Stimulated activated CD8-positive, alpha-beta memory T cell treated with anti-CD3 and anti-CD28 coated beads, Interleukin-4, amount 100 ng/mL, for 1 hour (primary cell): ENCODE measurements at places on chromosomes 1 and 21.

DNA sequence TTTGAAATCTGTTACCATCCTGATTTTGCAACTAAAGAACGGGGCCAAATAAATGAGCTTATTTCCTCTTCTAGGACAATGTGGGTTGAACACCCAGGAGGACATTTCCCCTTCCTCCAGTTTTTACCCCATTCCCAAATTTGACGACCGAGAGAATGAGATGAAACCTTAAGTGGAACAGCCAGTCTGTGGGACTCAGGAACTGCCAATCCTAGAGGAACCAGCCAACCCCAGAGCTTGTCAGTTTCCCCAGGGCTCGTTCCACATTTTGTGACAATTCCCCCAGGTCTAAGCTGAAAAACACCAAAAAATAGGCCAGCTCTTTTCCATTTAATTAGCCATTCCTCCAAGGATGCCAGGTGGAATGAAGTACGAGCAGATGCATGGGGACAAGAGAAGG lies 21.3 kb upstream of the MAPKAPK2 start:
- no peak for DNase-seq

DNA sequence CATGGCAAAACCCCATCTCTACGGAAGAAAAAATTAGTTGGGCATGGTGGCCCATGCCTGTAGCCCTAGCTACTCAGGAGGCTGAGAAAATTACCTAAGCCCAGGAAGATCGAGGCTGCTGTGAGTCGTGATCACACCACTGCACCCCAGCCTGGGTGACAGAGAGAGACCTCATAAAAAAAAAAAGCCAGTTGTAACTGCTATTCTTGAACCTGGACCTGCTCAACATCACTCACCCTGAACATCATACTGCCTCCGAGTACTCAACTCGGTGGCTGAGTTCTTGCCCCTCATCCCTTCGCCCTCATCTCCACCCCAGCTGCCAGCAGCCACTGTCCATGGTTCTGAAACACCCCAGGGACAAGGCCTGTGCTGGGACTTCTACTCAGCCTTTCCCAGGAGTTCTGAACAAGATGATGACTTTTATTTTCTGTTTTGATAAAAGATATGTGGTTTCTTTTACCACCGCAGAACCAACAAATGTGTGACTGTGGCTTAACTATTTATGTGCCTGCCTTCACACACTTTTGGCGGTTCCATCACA lies 5.4 kb upstream of the DISP3 start:
- DNase-seq: no peak

DNA sequence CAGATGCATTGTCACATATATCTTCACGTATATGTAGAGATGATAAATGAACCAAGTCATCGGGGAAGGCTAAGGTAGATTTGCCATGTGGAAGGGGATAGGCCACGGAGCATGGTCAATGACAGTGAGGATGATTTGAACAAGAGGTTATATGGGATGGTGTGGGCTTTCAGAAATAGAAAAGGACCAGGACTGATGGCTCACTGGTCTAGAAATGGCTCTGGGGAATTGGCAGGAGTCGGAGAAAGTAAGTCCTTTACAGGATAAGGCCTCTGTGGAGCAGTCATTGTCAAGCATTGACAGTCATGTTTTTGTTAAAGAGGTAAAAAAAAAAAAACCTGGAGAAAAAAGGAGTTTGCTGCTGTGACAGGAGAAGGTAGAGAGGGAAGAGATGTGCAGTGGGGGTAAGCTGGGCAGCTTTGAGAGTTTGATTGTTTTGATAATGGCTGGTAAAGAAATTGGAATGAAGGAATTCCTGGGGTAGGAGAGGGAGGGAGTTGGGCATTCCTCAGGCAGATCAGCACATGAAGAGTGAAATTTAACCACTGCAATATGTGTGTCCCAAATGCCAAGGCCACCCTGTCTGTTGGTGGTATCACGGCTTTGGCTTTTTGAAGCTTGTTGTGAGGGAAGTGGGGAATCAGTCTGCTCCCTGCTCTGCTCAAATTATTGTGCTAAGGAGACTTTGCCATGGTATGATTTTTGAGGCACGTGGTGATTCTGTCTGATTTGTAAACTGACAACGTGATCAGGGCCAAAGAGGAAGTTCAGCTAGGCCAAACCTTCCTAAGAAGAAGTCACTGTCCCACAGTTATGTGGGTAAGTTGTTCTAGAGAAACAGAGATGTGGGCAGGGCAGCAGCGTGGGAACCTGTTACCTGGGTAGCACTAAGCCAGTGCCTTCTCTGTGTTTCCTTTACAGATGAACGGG lies 26.0 kb downstream of the MACF1 start:
- DNase-seq: no peak

- DNase-seq: no peak
Measured at GRCh38 chr1:33007190-33008050, 29.3 kb downstream of the AK2 start.

- no peak for DNase-seq
Measured at GRCh38 chr1:62908168-62908695, 124.3 kb downstream of the ATG4C start.

DNA sequence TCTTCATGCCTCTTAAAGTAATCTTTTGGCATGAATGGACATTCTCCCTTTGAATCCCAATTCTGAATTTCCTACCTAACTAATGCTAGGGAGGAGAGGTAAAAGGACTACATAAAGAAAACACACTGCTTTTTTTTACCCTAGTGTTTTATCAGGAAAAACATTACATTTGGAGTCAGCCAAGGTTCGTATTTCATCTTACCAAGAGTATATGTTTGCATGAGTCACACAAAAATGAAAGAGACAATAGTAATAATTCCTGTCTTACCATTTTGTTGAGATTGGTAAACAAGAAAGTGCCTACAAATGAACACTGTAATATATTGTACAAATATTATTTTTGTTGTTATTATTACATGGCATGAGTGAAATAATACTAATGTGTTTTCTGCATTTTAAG lies 112.9 kb upstream of the WARS2 start:
- DNase-seq: no peak

- no peak for DNase-seq
Measured at GRCh38 chr1:14745001-14745720, 146.7 kb downstream of the KAZN start.

DNA sequence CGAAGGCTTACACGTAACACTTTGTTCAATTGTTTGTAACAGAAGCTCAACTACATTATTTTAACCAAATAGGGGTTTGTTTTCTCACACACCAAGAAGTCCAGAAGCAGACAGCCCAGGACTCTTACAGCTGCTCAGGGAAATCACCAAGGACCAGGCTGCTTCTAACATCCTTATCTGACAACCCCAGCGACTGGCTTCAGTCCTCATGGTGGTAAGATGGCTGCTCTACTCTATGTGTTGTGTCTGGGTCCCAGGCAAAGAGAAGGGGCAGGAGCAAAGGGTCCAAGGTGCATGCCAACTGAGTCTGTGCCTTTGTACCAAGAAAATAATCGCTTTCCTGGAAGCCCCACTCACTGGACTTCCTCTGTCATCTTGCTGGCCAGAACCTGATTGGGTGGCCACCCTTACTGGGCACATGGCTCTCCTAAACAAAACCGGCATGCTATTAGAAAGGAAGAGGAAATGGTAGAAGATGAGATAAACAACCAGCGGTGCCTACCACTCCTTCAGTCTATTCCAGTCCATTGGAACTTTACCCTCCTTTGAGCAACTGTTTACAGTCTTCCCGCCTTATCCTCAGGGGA lies 34.1 kb upstream of the LRRC8D start:
- DNase-seq: no peak

GRCh38 chr21:14917762-14918161 lies 147.0 kb downstream of the NRIP1 start:
- DNase-seq: no peak

DNA sequence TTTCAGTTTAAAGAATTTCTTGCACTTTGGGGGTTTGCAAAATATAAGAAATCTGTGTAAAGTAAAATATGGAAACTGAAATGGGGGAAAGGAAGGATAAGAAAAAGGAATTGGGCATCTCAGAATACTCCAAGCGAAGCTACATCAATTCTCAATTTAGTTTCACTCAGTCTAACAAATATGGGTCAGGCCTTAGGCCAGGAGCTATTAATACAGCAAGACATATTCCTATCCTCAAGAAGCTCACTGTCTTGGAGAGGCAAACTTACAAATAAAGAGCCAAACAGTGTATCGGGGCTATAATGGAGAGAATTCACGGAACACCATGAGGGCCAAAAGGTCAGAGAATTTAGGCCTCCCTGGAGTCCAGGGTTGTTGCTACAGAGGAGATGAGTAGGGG lies 43.0 kb upstream of the CCDC190 start:
- DNase-seq: no peak

DNA sequence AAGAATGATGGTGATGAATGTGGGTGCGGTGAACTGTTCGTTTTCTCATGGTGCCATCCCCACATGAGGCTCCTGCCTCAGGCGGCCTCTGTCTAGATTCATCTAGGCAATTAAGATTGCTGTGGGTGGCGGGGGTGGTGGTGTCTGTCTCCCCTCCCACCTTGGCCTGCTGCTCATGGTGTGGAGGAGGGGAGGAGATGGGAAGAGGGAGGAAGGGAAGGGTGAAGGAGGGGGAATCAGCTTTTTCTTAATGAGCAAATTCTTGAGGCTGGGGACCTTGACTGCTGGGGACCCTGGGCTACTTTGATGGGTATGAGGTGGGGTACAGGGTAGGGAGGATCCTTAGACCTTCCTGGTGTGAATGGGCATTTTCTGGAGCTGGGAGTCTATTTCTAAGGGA lies 55.8 kb downstream of the H3-3A start:
- no peak for DNase-seq

GRCh38 chr21:39612233-39613040 lies at the start of gene B3GALT5:
Gene B3GALT5, plus strand, starts transcription at chr21:39612940. Its CDS starts 47,620 bp downstream, at chr21:39660560.
- no peak for DNase-seq

- DNase-seq: no peak
Measured at GRCh38 chr1:1947493-1947892, 28.4 kb upstream of the TMEM52 start.

DNA sequence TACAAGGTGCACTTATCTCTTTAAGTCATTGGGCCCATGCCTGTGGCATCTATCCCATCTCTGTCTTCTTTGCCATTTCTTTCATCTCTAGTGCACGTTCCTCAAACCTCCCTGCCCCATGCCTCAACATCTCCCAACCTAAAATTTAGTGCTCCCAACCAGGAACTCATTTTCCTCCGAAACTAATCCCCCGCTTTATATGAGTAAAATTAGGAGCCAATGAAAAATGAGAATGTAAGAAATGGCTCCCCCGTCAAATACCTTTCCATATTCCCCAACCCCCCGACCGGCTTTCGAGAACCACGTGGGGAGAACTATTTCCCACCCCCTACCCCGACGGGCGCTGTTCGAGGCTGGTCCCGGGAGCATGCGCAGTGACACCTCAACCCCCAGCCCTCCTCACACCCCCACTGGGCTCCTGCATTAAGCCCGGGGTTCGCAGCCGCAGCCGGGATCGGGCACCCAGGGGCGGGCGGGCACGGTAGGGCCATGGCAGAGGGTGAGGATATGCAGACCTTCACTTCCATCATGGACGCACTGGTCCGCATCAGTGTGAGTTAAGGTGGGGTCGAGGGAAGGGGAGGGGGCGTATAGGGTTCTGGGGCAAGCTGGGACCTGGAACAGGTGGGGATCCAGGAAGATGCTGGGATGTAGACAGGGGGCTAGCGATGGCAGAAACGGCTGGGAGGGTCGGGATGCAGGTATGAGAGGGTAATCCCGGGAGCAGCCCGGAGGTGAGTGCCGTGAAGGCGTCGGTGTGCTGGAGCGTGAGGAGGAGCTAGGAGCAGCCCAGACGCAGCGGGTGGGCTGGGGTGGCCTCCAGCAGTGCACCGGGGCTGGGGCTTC lies at the start of gene TRIM46:
TRIM46 (plus strand) TSS at position 372 of the 846 bp plus-strand sequence; CDS start at position 490, 118 bp downstream.
- DNase-seq: peak; percentile 42

DNA sequence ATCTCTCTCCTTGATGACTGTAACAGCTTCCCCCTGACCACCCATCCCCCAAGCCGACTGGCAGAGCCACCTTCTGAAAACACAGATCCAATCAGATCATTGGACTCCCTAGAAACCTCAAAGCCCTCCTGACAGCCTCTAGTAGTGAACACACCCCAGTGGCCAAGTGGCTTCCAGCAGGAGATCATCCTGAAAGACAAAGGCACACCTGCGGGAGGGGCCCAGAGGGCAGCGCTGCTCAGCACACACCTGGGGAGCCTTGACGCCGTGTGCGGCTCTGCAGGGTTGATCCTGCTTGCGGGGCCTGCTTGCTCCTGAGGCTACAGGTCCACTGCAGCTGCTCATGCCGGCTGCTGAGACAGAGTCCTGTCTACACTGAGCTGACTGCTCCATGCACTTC lies 41.5 kb downstream of the SLC66A1 start:
- DNase-seq: no peak

DNA sequence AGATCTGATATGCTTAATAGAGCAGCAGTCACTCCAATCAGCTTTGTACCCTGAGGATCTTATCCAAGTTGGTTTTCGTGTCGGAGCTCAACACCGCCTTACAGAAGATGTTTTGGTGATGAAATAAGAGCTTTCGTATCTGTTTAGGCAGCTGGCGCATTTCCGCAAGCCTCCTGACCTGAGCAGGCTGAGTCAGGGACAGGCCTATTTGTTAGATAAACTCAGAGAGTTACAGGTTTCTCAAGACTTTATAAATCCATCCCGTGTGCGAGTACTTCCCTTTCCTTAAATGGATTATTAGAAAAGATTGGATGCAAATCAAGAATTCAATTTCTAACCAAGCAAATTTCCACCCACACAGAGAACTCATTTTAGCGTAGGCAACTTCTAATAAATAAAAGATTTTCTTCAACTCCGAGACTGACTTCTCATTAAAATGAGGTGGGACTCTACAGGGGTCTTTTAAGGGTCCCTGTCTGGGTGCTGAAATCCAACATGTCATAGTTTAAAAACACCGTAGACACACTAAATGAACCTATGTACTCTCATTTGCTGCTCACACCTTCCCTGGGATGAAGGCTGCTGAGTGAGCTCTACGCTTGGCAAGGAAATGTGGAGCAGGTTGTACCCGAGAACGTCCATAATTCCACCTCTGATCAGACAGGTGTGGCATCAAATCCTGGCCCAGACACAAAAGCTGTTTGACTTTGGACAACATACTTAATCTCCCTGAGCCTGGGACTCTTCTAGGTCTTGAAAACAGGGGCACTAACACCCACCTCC lies 106.9 kb upstream of the F3 start:
- no peak for DNase-seq

DNA sequence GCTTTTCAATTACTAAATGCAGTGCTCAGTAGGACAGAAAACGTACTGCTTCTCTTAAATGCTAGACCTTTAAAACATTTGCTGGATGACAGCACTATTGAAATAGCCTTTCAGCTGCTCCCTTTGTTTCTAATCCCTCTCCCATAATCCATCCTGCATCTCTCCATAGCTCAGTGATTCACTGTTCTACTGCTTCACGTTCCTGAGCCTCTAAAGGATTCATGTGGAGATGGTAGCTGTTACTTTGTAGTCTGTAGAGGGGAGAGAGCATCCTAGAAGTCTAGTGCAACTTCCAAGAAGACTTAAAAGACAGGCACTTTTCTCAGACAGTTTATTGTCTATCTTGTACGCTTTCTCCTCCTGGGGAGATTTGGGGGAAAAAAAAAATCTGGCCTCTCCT lies 51.4 kb downstream of the LRRC8B start:
- DNase-seq: no peak

DNA sequence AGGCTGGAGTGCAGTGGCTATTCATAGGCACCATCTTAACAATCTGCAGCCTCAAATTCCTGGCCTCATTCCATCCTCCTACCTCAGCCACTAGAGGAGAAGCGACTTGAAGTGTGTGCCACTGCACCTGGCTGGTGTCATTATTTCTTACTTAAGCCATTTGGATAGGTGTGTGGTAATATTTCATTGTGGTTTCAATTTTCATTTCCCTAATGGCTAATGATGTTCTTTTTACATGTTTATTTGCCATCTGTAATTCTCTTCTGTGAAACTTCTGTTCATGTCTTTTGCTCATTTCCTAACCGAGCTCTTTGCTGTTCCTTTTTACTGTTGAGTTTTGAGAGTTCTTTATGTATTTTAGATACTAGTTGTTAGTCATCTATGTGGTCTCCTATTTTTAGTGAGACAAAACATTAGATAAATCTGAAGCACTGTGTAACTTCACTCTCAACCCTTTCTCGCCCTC lies 66.8 kb downstream of the SLC27A3 start:
- DNase-seq: no peak
